Gastrocnemius medialis (tissue), 4 donors: ENCODE measurements at places on chromosomes 3 and 15.

DNA sequence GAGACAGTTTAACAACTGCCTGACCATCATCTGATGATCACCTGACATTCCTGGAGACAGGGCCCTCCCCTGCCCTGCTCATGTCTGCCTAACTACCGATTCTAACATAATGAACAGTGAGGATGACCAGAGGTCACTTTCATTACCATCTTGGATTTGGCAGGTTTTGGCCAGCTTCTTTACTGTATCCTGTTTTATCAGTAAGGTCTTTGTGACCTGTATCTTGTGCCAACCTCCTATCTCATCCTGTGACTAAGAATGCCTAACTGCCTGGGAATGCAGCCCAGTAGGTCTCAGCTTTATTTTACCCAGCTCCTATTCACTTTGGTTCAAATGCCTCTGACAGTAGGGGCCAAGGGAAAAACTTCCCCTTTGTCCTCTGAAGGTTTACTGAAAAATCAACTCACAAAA lies 40.2 kb downstream of the METTL6 start:
- no peak for DNase-seq

GRCh38 chr15:90857883-90858443 lies 10.4 kb upstream of the FURIN start:
- DNase-seq: no peak

GRCh38 chr3:8557298-8557697 lies 55.7 kb downstream of the LMCD1 start:
- peak; percentile 66 for DNase-seq

DNA sequence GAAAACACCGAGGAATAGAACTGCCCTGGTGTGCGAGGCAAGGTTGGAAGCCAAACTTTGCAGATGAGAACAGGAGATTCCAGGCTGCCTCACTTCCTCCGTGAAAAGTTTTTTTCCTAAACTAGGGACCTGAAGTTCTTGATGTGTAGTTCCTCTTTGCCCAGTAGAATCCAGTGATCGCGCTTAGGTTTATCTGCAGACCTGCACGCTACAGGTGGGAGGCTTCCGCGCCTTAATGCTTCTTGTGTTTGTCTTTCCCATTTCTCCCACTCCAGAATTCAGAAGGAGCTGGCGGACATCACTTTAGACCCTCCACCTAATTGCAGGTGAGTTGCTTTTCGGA lies 5.4 kb downstream of the UBE2E1 start:
- no peak for DNase-seq

DNA sequence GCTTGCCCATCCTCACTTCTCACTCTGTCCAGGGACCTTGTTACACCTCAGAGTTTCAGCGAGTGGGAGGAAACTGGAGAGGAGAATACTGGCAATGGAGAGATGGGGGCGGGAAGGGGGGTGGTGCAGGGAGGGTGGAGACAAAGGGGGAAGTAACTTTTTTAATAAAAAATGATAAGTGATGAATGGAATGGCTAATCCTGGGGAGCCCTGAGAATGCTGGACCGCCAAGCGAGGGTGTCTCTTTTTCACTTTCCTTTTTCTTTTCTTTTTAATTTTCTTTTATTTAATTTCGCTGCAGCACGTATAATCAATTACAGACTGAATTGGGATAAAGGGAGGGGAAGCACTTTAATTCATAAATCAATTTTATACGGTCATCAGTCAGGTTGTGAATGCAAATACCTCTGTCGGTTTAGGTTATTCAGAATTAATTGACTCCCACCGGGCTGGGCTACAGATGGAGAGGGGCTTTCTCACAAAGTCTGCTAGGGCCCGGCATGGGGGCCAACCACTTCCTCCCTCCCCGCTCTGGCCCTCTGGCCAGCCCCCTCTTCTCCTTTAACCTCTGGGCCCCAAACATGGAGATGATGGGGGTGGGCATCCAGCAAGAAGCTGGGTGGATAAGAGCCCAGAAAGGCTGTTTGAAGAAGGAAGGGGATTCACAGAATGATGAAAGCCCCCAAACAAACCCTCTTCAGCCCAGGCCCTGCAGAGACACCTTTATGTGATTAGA lies 106.8 kb upstream of the BOC start:
- no peak for DNase-seq

DNA sequence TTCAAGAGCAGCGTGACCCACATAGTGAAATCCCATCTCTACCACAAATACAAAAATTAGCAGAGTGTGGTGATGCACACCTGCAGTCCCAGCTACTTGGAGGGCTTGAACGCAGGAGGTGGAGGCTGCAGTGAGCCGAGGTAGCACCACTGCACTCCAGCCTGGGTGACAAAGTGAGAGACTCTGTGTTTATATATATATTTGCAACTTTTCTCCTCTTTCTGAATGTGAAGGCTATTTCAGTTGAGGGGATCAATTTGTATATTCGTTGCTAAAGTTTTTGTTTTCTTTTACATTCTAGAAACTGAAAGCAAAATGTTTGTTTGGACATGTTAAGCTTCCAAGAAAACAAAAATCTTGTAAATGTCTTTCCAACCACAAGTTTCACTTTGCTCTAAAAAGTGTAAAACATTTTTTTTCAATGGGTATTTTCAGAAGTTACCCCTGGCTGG lies 29.8 kb upstream of the FAM98B start:
- DNase-seq: no peak

- no peak for DNase-seq
Measured at GRCh38 chr3:191353022-191353777, 22.9 kb upstream of the UTS2B start.

DNA sequence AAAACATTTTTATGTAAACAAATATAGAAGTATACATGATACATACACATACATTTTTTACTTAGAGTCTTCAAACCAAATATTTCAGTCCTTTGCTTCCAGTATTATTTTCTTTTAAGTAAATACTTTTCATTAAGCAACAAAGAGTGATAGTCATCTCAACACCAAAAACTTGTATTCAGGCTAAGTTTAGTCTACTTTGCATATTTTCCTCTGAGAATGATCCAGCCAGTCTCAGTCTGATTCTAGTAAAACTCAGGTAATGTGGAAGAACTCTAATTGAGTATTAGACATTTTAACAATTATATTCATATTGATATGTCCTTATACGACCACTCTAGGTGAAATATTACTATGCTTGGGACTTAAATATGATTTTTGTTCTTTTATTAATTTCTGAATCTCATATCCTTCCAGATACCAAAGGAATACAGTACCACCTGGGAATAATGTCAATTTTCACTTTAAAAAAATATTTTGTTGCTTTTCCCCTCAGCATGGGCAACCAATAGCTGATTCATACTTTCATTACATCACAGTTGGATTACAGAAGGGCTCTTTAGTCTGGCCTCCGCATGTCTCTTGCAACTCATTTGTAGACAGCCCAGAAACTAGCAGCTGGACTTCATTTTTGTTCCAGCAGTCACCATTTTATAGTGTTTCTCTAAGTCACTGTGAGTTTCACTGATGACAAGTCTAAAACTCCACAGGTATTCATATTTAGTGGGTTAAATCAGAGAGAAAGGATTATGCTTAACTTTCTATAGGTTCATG lies 390.4 kb downstream of the ZBTB20 start:
- DNase-seq: no peak

- DNase-seq: no peak
Measured at GRCh38 chr3:195012571-195012970, 258.4 kb downstream of the XXYLT1 start.

DNA sequence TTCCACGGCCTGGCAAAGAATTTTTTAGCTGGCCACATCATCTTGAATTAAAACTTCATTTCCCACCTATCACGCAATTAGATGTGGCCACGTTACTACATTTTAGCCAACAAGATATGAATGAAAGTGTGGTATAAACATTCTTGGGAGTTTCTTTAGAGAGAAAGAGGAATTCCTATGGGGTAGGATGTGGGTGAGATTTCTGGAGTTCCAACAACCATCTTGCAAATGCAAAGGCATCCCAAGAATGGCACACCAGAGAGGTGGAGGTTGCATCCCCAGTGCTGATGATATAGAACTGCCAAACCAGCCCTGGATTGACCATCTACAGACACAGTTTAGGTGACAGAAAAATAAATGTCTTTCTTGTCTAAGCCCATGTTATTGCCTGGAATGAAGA lies 66.3 kb upstream of the AKAP13 start:
- no peak for DNase-seq

DNA sequence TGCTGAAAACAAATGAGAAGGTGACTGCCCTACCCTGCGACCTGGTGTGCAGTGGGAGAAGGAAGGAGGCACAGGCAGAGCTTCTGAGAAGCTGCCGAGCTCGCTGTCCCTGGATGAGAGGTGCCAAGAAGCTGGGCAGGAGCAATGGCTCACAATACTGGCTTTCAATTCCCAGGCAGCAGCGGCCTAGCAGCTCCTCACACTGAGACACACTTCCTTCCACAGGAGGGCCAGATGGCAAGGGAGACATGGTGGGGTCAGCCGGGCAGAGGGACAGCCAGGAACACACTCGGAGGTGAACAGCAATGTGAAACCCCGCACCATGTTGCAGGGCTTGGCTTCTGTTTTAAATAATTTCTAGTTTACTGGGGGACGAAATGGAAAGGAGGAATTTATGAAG lies 314.6 kb downstream of the EPHB1 start:
- no peak for DNase-seq

- DNase-seq: no peak
Measured at GRCh38 chr15:40739047-40739446, 16.0 kb downstream of the RMDN3 start.

DNA sequence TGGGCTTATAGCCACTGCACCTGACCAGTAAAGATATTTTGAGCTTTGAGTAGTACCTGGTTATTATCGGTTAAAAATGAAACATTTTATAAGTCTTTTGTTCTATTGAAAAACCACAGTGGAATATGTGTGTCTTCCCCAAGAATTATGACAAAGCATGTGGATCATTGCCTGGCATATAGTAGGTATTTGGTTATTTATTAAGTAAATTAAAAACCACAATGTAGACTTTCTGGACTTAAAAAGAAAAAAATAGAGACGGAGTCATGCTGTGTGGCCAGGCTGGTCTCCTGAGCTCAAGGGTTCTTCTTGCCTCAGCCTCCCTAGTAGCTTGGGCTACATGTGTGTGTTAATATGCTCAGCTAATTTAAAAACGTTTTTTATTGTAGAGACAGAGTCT lies 43.5 kb downstream of the UBE2E2 start:
- no peak for DNase-seq

- no peak for DNase-seq
Measured at GRCh38 chr15:101394056-101394630, 95.4 kb downstream of the PCSK6 start.

DNA sequence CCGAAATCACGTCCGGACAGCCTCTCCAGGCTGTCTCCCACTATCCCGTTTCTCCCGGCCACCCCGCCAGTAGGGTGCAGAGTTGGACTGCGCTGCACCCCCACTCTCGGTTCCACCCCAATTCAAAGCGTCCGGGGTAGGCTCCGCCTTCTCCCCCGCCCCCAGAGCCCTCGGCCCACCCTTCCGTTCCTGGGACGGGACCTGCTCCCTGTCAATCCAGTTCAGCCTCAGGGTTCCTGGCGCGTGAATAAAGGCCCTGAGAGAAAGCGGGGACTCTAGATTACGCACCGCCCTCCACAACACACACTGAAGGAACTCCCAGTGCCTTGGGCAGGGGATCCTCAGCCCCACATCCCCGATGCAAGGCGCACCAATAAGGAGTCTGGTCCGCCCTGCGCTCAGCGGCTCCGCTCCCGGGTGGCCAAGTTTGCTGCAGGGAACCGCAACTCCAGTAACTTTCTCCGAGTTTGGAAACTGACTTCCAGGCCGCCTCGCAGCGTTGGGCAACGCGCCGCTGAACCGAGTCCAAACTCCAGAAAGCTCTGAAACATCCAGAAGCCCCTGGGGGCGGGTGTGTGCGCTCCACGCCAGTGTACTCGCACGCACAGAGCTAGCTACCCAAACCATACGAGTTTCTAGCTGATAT lies 1.9 kb downstream of the ADAMTS9 start:
- peak; percentile 92 for DNase-seq

GRCh38 chr3:187935623-187936156 lies 190.4 kb upstream of the BCL6 start:
- peak; percentile 88 for DNase-seq

DNA sequence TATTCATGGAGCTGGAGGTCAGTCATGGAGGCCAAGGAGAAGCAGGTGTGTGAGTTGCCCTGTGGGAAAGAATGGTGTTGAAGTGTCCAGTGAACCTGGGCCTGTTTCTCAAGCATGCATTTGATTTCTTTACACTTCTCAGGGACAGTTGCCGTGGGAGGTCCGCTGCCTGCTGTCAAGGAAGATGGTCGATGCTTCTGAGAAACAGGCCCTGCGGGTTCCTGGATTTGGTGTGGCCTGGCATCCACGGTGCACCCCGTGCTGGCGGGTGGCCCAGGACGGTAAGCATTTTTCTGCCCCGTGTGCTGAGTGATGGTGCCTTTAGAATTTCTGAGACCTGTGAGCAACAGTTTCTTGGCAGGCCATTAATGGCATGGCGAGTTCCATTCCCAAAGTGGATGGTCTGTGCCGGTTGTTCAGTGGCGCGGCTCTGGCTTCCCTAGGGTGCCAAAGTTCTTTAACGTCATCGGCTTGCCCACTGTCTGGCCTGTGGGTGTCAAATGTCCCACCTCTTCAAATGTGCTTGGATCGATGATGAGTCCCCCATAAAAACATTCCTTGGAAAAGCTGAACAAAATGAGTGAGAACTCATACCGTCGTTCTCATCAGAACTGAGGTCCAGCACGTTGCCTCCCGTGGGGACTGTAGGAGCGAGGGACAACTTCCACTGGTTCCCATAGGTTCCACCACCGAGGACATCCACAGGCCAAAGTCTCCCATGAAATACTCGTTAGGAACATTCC lies 107.2 kb downstream of the SNRPN start:
- DNase-seq: peak; percentile 6

GRCh38 chr15:60392601-60392985 lies 5.2 kb downstream of the ANXA2 start:
- no peak for DNase-seq

- DNase-seq: no peak
Measured at GRCh38 chr3:26768068-26768651, 145.6 kb downstream of the LRRC3B start.

DNA sequence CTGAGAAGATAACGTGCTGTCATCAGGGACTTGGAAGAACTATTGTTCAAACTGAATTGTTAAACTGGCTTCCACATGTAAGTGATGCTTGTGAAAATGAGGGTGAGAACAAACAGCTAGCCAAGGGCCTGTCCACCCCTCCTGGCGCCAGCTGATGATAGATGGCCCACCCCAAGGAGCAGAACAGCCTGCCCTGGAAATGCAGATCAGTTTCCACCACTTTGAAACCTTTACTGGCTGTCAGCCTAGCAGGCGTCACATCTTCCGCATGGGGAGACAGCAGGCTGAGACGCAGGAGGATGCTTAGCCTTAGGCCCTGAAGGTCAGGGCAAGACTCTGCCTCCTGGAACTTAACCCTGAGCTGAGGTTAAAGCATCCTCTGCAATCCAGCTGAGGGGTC lies 6.4 kb upstream of the SLC51B start:
- DNase-seq: no peak

- DNase-seq: no peak
Measured at GRCh38 chr15:57015897-57016296, 97.5 kb downstream of the TCF12 start.

GRCh38 chr3:185549651-185550111 lies 2.7 kb downstream of the LIPH start:
- no peak for DNase-seq

- no peak for DNase-seq
Measured at GRCh38 chr3:95721938-95722337, 1092.5 kb upstream of the EPHA6 start.
